ENCODE measurements at places on chromosomes 12 and 14.

- DNase-seq = no peak
Observed at GRCh38 chr12:29160230-29160629, 11.2 kb downstream of the FAR2 start.

- DNase-seq = no peak
Observed at GRCh38 chr14:44616204-44616603, 109.1 kb upstream of the FSCB start.

DNA sequence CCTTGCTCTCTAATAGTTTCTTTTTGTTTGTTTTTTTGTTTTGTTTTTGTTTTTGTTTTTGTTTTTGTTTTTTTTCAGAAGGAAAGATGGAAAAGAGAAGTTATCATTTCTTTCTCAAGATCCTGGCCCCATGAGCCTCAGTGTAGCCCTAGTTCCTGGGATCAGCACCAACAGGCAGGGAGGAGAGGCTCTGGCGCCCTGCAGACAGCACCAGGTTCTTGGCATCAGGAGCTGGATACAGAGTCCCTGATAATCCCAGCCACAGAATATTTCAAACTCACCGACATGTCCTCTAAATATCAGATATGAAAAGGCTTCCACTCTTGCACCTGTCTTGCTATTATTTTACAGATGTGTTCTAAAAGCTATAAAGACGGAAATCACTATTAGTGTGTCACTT is 52.7 kb downstream of the FOXN3 start:
- no peak for DNase-seq

DNA sequence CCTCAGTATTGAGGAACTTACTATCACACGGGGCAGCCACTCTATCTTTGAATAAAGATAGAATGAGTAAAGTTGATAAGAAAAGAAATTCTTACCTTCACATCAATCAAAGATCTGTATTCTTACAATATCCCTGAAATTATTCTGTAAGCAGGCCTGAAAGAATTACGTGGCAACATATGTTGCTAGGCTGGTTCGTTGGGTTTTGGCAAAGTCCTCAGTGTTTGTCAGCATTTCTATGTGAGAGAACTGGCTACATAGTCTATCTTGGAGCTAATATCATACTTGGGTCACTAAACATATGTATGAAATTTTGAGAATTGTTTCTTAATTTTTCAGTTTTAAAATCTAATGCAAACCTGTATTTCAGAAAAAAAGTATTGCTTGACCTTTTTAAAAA is 412.2 kb upstream of the GARIN6 start:
- no peak for DNase-seq

DNA sequence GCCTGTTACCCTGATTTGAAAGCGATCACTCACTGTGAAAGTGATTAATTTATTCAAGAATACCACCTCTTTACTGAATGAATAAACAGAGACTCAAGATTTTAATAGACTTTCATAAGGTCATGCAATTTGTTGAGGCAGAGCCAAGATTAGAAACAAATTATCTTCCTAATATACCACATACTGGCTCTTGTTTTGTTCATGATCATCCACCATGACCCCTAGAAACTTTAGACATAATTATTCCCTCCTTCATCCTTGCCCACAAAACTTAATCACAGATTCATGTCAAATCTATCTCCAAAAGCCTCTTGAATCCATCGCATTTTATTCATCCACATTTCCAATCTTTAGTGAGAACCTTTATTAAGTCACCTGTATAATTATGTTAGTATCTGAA is 152.3 kb downstream of the ATXN7L3B start:
- no peak for DNase-seq

GRCh38 chr12:27696293-27696652 is at the start of gene REP15:
REP15 (plus strand) TSS chr12:27696447; CDS start chr12:27696563, 116 bp downstream.
- no peak for DNase-seq

DNA sequence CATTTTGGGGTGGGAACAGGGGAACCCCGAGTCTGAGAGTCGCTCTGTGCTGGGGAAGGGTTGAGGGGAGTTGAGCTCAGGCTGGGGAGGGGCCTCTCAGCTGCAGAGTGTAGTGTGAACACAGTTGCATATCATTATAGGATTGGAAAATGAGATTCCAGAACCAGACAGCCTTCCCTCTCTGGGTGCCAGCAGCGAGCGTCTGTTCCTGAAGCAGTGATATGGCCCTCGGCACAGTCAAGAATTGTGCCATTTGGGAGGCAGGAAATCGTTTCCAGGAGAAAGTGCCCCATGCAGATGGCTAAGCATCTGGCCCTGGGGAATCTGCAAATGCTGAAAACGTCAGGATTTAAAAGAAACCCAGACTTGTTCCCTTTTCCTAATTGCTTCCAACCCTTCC is 70.4 kb upstream of the SFSWAP start:
- DNase-seq = no peak

- DNase-seq = no peak
Observed at GRCh38 chr14:69500736-69501135, 16.2 kb downstream of the PLEKHD1 start.

DNA sequence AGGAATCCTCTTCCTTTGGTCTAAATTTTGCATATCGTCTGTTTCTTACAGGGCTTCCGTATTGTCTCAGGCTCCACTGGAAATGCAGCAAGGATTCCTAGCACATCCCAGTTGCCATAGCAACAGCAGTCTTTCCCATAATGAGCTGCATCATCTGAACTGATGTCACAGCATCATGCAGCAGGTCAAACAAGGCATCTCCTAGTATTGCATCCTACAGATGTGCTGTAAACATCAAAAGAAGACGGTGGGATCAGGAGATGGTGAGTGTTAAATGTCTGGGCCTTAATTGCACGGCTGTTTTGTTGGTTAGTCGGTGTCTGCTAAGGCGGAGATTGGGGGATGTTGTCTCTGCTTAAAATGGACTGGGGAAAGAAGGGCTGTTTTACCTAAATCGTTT is at the start of gene AKAP6:
Gene AKAP6, plus strand, starts transcription at position 153 of the 400 bp plus-strand sequence. CDS start 104,196 bp downstream, outside the sequence.
- no peak for DNase-seq

GRCh38 chr14:101174522-101174838 is 271.0 kb upstream of the RTL1 start:
- DNase-seq = no peak

DNA sequence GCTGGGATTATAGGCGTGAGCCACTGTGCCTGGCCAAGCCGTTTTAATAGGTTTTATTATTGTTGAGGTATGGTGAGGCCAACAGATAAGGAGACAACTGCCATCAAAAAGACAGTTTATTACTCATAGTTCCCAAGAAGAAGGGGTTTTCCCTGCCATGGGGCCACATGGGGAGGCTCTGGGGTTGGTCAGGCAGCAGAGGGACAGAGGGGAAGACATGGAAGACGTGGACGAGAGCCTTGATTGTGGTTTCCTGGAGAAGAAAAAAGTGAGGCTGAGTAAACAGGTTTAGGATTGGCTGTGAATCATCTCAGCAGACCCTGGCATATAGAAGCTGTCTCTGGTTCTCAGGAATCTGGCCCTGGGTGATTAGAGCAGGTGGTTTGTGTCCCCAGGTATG is 69.9 kb downstream of the FOXN4 start:
- DNase-seq = peak; percentile 18

- no peak for DNase-seq
Observed at GRCh38 chr12:49863946-49864797, 21.3 kb upstream of the BCDIN3D start.

GRCh38 chr12:2080604-2081003 is 27.8 kb downstream of the CACNA1C start:
- DNase-seq = no peak

GRCh38 chr14:38505973-38506249 is 250.0 kb upstream of the CLEC14A start:
- DNase-seq = no peak

GRCh38 chr14:53448682-53449081 is 295.6 kb upstream of the DDHD1 start:
- DNase-seq = no peak

DNA sequence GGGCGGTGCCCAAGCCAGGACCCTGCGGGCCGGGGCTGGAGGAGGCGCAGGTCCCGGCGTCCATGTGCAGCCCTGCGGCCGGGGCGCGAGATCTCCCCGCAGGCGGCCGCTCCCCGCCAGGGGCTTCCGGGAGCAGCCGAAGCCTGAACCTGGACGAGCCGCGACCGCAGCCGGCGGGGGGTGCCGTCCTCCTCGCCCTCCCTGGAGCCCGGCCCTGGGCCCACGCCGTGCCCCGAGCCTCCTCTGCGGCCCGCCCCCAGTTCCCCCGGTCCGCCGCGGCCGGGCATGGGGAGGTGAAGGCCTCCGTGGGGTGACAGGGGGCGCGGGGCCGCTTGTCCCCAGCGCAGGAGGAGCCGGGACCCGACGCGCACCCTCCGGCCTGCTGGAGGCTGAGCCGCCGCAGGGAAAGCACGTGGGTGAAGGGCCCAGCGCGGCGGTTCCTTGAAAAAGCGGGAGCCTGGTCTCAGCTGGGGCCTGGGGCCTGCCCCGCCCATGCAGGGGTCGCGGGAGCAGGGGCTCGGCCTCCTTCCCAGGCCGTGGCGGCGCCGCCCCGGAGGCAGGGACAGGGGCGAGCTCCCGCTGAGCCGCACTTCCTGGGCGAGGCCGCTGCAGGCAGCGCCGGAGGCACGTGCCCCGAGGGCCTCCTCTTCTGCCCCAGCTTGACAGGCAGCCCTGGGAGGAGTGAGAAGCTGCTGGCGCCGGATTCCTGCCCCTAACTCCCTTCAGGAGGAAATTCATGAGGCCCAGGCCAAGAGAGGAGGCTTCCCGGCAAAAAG is 55.6 kb upstream of the PPP2R5C start:
- DNase-seq = peak; percentile 67

DNA sequence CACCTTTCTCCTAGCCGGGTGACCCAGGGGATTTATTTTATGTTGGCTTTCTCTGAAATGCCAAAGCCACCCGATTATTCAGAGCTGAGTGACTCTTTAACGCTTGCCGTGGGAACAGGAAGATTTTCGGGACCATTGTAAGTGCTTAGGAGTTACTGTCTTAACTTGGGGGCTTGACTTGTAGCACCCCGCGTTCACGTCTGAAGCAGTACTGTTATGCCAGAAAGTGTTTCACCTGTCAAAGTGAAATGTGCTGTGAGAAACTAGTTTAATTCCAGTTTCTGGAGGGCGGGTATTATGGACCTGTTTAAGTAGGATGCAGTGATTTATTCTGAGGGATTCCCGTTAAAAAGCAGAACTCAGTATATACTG is 218 bp downstream of the LYSET start:
- DNase-seq = no peak

DNA sequence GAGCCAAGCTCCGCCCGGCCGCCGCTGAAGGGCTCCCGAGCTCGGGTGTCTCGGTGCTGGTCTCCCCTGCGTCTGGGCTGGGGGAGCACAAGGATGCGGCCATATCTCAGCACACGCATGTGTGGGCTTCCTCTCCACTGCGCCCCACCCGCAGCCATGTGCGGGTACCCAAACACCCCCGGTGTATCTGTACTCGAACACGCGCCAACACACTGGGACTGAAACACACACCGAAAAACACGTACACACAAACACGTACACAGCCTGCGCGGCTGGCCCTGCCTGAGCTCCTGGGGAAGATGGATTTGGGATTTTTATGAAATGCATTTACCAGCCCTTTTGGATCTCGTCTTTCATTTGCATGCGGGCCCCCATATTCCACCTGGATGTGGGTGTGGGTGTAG is 897 bp upstream of the TBX3 start:
- no peak for DNase-seq

- DNase-seq = no peak
Observed at GRCh38 chr12:89140602-89141238, 211.6 kb downstream of the DUSP6 start.

- DNase-seq = no peak
Observed at GRCh38 chr12:11584221-11584855, 65.1 kb upstream of the ETV6 start.

DNA sequence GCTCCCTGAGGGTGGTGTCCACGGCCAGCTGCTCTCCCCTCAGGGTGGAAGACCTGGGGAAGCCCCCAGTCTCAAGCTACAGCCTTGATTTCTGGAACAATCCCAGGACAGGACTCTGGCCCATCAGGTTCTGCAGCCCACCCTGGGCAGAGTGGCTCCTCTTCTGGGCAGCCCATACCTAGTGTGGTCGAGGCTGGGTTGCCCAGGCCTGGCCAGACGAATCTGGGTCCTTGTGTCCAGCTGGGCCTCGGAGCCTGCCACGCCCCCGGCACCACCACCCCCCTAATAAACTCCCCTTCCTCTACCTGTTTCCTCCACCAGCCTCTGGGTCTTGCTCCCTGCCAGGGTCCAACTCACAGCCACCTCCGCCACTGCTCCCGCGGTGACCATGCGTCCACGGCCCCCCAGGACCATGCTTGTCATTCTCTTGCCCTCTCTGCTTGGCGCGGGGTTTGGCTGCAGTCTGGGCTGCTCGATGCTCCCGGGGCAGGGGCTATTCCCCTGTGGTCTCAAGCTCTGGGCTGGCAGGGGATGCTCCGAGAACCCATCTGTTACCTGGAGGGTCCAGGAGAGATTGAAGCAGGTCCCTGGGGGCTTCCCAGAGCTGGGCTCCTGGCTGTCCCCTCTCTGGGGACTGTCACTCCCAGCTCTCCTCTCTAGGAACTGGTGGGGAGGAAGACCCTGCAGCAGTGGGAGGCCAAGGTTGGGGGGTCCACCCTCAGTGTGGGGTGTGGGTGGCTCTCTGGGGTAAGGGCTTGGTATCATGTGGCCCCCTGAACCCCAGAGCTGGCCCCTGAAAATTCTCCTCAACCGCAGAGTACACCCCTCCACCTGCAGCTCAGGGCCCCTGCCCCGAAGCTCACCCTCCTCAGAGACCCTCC is 8.7 kb upstream of the GPR132 start:
- no peak for DNase-seq

DNA sequence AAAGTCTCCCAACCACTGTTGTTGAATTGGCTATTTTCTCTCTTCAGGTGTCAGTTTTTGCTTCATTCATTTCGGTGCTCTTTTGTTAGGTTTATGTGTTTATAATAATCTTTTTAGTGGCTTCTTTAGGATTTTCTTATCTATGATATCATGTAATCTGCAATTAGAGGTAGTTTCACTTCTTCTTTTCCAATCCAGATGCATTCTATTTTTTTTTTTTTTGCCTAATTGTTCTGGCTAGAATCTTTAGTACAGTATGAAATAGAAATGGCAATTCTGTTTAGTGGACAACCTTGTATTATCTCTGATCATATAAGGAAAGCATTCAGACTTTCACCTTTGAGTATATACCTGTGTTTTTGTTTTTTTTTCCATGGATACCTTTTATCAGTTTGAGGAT is 17.4 kb downstream of the CNOT2 start:
- no peak for DNase-seq

- no peak for DNase-seq
Observed at GRCh38 chr12:111368291-111368787, 556 bp downstream of the PHETA1 start.

DNA sequence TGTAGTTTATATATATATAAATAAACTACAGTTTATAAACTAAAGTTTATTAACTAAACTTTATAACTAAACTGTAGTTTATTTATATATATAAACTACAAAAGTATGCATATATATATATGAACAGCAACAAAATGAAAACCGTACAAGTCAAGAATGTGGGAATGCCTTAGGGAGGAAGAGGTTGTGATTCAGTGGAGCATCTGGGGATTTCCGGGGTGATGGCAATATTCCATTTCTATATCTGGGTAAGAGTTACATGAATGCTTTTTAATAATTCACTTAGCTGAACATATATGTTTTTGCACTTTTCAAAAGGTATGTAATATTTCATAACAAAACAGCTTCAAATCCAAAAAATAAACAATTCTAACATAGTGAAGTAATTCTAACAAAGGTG is 30.1 kb upstream of the CAND1 start:
- DNase-seq = no peak

All from activated CD4-positive, alpha-beta T cell treated with anti-CD3 and anti-CD28 coated beads, Interleukin-2, amount 50 U/mL, for 16 hours (primary cell).